ENCODE measurements at places on chromosomes 7 and 10.
A peak's percentile ranks its signal among the peaks of the same experiment; 100 is the strongest.

GRCh38 chr7:40611095-40611871 lies 476.5 kb downstream of the SUGCT start:
- no peak for DNase-seq

DNA sequence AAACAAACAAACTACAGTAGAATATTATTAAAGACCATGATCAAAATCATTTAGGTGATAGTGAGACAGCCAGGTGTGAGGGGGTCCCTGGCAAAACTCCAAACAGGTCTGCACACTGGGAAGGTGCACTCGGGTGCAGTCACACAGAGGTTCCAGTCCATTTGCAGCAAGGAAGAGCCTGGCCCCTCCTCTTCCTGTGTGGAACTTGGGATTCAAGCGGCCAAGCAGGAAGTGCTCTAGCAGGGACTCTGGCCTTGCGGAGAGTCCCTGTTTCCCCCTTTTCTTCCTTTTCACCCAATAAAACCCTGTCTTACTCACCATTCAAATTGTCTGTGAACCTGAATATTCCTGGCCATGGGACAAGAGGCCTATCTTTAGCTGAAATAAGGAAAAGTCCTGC lies 181.8 kb downstream of the LRRTM3 start:
- no peak for DNase-seq

DNA sequence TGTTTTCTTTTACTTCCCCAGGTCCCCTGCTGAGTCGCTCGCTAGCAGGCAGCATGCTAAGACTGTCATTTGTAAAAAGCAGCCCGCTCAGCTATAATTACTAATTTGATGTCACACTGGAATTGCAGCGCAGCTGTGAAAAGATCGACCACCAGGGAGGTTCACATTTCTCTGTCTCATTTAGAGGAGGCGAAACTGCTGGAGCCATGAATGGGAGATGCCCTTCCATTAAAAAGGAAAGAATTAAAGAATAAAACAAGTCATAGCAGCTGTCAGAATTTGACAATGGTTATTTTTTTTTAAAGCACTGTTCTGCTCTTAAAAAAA lies 153.5 kb downstream of the PIP4K2A start:
- no peak for DNase-seq

DNA sequence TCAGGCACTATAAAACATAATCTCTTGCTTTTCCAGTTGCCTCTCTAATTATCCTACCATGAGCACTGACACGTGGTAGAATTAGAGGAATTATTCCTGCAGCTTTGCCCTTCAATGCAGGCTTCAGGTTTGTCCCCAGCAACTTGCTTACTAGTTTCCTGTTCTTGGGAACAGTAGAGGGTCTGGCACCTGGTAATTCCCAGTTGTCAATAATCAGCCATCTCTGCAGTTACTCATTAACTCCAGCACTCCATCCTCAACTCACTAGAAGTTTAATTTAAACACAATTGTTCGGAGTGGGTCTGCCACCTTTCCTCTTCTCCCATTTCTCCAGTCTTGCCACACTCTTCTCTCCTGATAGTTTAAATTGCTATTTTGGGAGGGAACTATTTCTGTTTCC lies 324.3 kb upstream of the KIAA1217 start:
- no peak for DNase-seq

- DNase-seq = no peak
Observed at GRCh38 chr7:45066409-45066808, 22.4 kb downstream of the NACAD start.

DNA sequence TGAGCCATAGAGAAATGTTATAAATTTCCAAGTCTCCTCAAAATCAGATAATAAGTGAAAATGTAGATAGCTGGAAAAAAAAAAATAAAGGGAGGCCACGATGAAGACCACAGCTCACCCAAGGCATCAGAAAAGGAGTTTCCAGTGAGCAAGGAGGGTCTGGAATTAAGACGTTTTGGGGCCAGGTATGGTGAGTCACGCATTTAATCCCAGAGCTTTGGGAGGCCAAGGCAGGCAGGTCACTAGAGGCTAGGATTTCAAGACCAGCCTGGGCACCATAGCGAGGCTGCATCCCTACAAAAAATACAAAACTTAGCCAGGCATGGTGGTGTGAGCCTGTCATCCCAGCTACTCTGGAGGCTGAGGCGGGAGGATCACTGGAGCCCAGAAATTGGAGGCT lies 65.5 kb downstream of the ASB13 start:
- no peak for DNase-seq

DNA sequence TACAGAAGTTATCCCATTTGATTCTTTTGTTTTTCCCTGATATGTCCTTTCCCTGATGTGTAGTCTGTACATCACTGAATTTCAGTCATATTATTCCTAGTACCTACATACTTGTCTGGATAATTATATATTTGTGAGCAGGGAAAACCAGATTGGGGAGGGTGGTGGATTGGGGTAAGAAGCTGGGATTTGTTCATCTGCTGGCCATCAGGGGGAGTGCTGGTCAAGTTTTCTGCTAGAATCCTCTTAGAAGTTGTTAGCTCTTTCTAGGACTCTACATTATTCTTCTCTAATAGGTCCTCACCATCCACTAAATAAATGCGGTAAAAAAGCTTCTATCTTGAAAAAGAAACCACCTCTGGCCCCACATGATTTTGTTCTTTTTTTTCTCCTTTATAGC lies 232.7 kb upstream of the TAC1 start:
- DNase-seq = peak; percentile 15

GRCh38 chr7:101632641-101633040 lies 3.5 kb upstream of the MYL10 start:
- DNase-seq = peak; percentile 23

DNA sequence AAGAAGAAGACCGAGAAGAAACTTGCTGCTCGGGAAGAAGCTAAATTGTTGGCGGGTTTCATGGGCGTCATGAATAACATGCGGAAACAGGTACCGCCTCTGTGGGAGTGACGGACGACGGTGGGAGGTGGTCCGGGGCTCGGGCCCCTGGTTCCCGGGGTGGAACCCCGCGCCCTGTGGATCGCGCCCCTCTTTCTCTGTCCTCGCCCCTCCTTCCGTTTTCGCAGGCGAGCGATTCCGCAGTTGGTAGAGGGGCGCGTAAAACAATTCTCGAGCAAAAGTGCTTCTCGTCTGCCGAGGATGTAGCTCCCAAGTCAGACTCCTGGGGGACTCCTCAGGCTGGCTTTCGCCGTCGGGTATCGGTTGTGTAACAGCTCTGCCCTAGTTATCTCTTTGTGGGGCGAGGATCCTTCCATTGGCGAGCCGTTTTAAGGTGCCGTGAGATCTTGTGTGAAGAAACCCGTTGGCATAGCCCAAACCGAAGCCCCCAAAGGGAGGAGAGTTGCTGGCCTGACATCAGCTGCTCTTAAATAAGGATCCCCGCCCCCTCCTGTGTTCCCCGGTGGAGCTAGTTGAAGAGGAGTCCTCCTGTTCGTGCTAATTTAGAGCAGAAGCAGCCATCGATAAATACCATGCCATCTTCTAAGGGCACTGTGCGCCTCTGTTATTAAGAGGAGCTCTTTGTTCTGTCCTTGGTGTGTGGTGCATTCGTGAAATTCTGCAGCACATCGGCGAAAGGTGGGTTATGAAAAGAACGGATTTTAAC lies 655 bp downstream of the KLHL7 start:
- DNase-seq = peak; percentile 65

DNA sequence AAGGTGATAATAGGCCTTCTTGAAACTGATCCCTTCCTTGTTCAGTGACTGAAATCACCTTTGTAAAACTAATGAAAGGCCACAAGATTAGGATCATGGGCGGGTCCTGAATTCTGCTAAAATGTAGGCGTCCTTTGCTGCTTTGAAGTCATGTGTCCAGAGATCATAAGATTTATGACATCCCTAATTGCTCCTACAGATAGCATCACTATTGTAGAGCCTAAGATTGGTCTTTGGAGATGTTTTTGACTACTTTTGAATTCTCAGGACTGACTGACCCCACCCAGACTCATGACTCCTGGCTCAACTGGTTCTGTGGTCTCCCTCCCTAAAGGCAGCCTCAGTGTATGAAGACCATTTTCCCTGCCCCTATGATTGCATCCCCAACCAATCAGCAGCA lies 322.6 kb upstream of the SEMA3D start:
- DNase-seq = peak; percentile 15

- peak; percentile 43 for DNase-seq
Observed at GRCh38 chr7:25894902-25895791, 256.9 kb upstream of the NFE2L3 start.

DNA sequence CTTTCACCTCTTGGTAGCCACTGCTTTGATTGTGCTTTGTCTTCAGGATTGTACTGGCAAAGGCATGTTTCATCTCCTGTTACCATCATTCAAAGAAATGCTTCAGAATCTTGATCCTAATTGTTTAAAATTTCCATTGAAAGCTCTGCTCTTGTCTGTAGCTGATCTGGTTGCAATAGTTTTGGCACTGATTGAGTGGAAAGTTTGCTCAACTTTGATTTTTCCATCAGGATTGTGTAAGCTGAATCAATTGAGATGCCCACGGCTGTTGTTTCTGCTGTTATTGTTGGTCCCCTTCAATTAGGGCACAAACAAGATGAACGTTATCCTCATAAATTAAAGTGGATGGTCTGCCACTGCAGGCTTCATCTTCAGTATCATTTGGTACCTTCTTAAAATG lies 14.6 kb upstream of the NUB1 start:
- no peak for DNase-seq

DNA sequence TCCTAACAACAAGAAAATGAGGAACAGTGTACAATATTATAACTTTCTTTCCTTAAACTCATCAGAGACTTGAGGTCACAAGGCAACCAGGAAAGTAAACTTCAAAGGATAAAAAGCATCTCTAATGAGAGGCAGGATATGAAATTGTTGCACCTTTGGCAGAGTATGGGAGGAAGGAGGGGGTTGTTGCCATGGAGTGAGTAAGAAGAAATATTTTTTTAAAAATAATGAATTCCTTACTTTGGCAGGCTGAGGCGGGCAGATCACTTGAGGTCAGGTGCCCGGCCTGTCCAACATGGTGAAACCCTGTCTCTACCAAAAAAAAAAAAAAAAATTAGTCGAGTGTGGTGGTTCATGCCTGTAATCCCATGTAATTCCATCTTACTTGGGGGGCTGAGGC lies 21.1 kb upstream of the CHN2 start:
- no peak for DNase-seq

DNA sequence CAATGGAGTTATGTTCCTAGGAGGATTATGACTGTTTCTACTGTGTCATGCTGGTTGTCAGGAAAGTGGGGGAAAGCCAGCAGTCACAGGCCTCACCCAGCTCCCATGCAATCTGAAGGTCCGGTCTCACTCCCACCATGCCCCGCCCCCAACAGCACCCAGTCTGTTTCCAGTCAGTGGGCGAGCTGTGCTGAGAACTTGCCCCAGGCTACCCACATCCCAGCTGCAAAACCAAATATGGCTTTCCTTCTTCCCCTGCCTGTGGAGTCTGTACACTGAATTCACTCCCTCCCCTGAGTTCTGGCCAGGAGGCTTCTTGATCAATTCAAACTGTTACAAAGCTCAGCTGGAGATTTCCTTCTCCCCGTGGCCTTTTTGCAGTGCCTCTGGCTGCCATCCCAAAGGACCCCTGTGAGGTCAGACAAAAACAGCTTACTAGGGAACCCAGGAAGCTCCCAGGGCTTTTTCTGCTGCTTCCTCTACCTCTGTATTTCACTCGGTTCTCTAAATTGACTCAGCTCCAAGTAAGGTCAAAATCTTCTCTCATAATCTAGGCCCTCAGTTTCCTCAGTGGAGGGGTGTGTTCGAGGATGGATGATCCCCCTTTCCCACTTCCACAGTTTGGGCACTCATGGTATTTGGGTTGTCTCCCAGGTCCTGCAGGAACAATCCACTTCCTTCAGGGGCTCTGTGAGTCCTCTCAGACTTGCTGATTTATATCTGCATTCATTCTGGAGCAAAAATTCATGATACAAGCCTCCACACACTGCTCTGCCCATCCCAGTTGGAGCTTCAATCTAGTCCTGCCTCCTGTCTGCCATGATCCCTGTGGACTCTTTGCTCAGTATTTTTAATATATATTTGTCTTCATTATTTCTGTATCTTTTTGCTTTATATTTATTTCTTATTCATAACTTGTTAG lies 205.5 kb downstream of the SEMA3D start:
- peak; percentile 40 for DNase-seq

DNA sequence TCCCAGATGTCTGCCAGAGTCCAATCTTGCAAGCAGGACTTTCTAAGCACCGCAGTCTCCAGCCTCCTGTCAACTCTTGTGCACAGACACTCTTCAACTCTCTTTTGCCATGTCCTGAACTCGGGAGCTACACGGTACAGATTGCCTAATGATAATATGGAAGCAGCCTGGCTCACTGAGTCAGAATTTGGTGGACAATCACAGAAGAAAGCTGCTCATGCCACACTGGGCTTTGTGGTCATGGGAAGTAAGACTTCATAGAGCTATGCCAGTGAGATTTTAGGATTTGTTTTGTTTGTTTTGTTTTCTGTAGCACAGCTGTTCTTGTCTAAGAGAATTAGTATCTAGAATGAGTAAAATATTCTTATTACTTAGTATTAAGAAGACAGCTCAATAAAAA lies 144.1 kb upstream of the PRSS58 start:
- DNase-seq = no peak

DNA sequence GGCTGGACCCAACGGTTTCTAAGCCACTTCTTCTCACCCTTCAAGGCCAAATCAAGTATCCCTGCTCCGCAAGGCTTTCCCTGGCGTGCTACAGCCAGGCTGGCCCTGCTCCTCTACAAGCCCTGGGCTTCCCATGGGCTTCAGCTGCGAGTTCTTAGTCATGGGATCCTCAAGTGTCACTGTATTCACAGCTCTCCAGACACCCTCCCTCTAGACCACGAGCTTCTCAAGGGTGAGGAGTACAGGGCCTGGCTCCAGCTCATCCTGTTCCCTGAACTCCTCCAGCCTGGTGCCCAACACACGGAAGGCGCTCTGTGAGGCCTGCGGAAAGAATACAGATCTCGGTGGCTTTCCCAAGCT lies 38.8 kb downstream of the FAM53B start:
- DNase-seq = no peak

DNA sequence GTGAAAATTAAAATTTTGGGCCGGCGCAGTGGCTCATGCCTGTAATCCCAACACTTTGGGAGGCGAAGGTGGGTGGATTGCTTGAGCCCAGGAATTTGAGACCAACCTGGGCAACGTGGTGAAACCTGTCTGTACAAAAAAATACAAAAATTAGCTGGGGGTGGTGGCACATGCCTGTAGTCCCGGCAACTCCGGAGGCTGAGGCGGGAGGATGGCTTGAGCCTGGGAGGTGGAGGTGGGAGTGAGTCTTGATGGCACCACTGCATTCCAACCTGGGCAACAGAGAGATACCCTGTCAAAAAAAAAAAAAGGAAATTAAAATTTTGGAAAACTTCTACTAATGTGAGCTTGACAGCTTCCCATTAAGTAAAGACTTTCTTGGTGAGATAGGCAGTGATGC lies 3.1 kb downstream of the SRRT start:
- no peak for DNase-seq

DNA sequence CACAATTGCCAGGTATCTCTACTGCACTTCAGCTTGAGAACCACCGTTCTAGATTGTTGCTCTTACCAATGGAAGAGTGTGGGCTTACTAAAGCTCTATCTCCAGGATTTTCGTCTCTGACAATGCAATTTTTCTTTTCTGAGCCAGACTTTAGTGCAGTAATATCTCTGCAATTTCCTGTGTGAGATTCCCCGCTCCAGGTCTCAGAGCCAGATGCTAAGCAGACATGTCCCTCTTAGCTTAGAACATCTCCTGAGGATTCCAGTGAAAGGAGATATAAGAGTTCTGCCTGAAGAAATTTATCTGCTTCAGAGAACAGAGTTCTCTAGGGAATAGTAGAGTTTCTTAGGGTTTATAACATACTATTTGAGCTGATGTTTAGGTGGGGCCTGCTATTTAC lies 82.0 kb downstream of the SND1 start:
- no peak for DNase-seq

GRCh38 chr10:60575105-60575504 lies 185.4 kb upstream of the ANK3 start:
- no peak for DNase-seq

- no peak for DNase-seq
Observed at GRCh38 chr10:24744946-24745345, 21.3 kb upstream of the ARHGAP21 start.
